ENCODE measurements at places on chromosomes 6 and 20.
A peak's percentile ranks its signal among the peaks of the same experiment; 100 is the strongest.

DNA sequence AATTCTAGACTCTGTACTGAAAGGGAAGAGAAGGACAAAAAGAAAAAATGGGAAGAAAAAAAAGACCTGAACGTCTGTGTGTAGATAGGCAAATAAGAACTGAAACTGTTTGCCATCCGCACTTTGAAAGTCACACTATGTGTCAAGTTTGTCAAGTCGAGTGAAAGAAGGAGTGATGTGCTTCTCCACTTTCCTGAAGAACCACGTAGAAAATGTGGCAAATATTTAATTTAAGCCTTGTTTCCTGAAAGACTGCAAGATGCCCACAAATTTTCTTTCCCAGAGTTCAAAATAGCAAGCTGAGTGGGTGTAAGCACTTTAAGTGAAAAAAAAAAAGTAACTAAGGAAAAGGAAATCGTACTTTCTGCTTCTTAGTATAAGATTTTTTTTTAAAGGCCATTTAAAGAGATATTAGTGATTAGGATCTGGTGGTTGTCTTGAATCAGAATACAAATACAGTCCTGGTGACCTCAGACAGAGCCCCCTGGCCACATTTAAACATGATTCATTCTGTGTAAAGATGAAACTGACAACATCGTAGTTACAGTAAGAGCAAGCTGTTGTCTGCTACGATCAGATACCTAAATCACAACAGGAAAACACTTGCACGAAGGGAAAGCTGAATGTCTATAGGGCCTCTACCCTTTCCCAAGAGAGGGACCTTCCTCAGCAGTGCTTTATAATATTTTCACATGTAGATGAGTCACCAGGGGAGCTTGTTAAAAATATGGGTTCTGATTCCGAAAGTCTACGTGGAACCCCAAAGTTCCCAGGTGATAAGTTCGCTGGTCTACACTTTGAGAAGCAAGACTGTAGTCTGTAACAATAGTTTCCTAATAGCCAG, 102.3 kb downstream of the HIVEP2 start:
- DNase-seq, result no peak

DNA sequence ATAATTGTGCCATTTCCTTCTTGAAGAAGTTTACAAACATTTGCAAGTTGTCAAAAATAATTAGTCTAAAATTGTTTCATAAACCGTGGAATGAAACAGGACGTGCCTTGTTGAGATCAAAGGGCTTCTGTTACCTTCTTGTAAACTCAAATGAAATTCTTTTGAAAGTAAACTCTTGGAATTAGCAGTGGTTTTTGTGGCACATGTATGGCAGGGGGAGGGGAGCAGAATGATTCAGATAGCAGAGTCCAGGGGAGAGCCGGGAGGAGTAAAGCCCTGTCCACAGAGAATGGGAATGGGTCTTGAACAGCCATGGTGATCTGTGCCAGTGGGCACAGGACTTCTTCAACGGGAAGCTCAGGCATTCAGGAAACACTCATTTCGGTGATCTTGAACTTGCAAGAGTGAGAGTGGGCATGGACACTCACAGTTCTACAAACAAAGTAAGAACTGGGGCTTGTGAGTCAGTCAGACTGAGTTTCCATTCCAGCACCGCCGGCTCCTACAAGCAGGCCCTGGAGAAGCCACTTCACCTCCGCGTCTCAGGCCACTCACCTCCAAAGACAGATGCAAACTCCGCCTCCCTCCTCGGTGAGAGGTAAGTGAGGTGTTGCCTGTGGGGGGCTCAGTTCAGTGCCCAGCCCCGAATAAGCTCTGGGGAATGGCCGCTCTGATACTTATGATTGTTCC, 143.1 kb downstream of the CDH26 start:
- no peak for DNase-seq

- no peak for DNase-seq
Observed at GRCh38 chr6:152026291-152026690, 218.8 kb downstream of the ESR1 start.

DNA sequence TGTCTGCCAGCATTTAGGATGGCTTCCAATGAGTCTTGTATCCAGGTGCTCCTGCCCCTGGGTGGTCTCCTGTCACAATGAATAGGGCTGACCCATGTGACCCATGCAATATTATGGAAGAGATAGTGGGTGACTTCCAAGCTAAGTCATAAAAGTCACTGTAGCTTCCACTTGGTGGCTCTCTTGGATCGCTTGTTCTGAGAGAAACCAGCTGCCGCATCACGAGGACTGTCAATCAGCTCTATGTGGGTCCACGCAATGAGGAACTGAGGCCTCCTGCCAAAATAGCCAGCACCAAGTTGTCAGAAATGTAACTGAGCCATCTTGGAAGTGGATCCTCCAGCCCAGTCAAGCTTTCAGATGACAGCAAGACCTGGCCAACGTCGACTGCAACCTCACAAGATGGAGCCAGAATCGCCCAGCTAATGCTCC, 14.9 kb upstream of the MATN4 start:
- peak; percentile 47 for DNase-seq

DNA sequence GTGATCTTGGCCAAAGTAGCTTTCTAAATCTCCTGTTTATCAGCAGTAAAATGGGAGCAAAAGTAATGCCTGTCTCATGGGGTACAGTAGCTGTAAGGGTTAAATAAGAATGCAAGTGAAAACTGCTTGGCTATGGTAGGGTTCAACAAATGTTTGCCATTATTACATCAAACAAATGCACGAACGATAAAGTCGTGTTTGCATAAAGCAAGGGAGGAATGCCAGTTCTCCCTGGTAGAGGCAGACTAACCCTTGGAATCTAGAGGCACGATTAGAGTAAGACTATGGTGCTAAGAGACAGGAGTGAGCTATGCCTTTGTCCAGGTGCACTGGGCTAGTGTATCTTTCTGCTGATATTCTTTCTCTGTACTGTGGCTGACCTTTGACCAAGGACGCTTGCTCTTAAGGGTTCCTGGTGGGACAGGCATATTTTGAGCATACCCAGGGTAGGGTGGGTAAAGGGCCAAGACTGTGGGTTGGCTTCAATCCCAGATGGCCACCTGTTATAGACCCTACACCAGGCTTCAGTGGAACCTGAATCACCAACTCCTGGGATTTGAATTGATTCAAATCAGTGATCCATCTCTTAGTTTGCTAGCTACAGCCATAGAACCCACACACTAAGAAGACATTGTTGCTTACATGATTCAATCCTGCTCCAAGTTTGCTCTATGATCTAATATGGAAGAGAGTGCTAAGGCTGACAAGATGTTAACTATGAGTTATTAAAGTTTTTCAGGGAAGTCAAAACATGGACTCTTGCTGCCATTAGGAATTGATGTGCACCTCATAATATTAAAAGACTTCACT, 139.9 kb downstream of the CCDC170 start:
- DNase-seq, result no peak

DNA sequence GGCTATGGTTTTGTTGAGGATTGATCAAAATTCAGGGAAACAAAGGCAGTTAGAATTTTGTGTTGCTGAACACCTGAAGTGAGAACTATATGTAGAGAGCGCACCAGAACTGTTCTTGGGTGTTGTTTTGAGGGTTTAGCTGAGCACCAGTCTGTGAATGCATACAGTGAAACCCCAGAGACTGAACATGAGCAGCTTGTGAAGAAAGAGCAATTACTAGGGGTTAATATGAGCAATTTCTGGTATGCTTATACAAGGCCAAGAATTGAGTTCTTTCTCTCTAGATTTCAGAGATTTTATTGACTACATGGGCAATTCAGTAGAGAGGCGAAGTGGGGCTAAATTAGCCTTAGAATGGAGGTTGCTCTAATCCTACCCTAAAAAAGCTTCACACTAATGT, 93.9 kb downstream of the CD2AP start:
- peak; percentile 17 for DNase-seq
